AG04449 (cell line): ENCODE measurements at places on chromosomes 7 and 10.

GRCh38 chr10:17599089-17599488 lies 18.1 kb downstream of the HACD1 start:
- DNase-seq, result no peak

DNA sequence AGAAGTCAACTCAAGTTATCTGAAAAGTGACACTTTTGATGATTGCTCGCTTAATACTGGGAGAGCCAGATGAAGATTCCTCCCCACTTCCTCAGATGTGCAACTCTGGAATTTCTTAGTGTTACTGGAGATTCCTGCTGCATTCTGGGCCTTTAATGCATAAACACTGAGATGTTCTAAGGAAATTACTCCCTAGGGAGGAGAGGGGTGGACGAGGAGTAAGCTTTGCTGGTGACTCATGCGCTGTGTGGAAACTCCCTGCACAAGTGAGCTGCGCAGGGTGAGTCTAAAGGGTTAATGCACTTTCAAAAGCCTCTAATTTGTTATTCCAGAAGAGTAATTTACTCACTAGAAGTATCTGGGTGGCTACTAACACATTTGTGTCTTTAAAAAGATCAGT lies 46.3 kb downstream of the EGFR start:
- DNase-seq, result peak; percentile 97

DNA sequence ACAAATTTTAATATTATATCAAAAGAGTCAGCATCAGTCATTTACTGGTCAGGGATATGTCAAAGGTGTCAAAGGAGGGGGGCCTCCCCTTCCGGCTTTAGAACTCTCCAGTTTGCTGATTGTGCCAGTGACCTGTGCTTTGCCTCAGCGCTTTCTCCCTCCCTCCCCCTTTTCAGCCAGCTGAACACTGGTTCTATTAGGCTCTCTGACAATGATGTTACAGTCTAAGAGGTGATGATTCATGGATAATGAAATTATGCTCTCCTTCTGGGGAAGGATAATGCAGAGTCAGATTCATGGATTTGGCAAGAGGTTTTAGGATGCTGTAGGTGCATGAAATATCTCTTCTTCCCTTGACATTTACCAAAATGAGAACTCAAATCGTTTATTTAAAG lies 6.1 kb downstream of the LRRTM3 start:
- no peak for DNase-seq

DNA sequence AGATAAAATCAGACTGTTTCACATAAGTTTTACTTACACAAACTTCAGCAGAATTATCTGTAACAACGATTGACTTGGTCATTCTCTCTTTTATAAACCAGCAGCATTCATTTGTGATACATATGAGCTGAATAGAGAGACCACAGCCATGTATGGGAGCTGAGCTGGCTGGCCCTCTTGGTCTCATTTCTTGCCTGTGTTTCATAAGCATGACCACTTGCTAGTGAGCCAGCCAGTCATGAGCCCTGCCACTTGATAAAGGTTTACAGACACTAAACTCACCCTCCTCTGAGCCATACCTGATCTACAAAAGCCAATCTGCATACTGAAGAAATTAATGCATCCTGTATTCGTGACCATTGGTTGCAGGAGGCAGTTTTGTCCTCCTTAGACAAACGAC lies 82.1 kb downstream of the PKD1L1 start:
- no peak for DNase-seq

DNA sequence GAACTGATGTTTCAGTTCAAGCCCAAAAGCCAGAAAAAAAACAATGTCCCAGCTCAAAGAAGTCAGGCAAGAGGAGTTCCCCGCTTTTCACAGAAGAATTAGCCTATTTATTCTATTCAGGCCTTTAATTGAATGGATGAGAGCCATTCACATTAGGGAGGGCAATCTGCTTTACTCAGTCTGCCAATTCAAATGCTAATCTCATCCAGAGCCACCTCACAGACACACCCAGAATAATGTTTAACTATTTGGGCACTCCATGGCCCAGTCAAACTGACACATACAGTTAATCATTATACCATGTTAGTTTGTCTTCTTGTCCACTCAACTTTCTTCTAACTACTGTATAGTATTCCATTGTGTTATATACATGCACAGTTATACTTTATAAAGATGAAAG lies 2.6 kb upstream of the NPSR1 start:
- no peak for DNase-seq

DNA sequence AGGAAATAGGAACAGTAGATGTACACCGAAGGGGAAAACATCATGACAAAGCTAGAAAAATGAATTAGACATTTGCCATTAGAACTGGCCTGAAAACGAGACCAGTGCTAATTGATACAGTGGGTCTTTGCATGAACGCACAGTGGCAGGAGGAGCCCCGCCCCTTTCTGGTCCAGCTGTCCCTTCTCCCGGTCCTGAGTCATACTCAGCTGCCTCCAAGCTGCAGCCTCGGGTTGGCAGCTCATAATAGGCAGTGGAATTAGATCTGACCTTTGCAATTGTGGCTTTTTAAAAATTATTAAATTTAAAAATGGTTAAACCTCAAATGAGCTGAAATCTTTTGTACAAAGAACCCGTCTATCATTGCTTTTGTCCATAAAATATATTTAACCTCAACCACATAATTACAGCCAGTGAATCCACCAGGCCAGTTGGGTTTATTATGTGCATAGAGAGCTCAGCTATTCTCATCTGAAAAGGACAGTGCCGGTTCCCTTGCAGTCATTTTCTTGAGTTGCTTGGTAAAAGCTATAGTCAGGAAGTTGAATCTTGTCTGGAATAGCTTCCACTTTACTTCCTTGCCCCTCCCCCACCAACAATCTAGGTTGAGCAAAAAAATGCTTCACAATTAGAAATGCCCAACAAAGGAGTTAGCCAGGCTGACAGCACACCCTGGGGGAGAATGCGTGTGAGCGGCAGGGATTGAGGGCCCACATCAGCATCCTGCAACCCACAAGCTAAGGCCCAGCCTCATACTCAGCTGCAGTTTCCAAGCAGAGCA lies 147.1 kb downstream of the BUB3 start:
- DNase-seq, result no peak

DNA sequence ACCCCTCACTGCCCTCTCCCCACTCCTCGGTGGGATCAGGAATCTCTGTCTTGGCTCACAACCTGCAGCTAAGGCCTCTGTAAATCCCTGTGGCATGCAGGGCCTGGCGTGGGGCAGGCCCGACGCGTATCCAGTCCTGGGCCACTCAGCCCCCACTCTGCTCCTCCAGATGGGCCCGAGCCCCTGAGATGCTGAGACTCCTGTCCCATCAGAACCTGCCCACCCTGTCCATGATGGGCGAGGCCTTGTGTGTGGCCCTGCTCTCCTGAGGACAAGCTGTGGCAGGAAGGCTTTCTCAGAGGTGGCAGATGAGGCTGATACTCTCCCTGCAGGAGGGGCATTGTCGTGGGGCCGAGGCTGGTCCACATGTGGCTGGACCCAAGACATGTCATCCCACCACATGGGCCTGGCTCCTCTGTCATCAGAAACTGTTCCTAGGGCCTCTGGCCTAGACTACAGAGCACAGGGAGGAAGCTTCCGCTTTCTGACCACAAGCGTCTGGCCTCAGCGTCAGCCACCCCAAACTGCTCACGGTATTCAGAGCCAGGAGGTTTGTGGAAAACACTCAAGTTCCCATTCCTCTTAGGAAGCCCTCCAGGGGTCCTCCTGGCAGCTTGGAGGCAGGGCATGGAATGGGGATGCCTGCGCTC lies 6.0 kb downstream of the ALOX5 start:
- no peak for DNase-seq

DNA sequence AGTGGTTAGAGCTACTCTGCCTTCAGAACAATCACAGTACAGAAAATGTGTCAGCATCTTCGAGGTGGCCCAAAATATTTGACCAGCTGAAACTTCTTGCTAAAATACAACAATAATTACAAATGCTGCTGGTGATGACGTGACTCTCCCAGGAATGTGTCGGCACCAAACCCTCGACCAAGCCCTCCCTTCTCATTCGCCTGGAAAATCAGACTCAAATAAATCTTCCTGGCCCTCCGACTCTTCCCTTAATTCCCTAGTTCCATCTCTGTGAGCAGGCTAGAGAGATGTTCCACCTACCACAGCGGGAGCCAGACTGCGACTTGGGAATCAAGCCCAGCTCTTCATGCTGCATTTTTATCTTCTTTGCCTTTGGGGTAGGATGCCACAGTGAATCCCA lies 4.1 kb downstream of the PRSS2 start:
- no peak for DNase-seq

DNA sequence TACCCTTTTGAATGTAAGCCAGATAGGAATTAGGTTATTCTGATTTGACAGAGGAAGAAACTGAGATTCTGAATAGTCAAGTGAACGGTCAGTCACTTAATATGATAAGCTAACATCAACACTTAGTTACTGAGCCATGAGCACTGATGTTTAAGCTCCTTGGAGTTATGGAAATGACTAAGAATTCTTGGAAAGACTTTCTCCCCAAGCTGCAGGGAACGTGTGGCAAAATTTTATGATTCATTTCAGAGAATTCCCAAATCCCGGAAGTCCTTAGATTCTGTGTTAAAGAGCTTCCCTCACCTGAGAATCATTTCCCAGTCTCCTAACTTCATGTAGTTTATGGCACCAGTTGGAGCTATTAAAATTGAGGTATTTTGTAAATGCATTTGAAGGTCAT lies 330.9 kb downstream of the XPNPEP1 start:
- DNase-seq, result no peak

DNA sequence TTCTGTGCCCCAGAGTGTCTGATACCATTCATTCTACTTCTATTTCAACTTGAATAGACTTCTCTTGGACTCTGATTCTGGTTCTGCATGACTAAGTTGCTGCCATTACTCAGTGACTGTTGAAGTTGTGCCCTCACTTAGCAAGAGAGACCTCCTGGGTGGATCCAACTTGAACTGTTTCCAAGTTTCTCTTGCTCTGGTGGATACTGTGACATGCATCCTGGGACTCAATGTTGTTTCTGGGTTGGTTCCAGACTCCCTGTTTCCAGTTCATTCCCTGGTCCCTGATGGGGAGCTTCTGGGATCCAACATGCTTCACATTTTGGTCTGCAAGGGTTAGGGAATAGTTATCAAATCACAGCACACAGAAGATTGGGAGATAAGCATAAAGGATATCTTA lies 26.2 kb upstream of the PRPF18 start:
- DNase-seq, result no peak

GRCh38 chr7:129298268-129298893 lies 73.6 kb downstream of the AHCYL2 start:
- DNase-seq, result no peak

DNA sequence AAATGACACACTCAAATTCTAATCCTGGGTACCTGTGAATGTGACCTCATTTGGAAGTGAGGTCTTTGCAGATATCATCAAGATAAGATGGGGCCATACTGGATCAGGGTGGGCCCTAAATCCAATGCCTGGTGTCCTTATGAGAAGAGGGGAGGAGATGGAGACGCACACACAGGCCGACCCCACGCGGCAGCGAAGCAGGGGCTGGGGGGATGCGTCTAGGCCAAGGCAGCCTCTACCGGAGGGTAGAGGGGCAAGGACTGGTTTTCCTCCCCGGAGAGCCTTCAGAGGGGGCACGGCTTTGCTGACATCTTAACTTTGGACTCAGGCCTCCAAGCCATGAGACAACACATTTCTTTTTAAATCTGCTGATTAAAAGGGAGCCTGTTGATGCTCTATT lies 33.3 kb downstream of the DPYSL4 start:
- DNase-seq, result no peak

GRCh38 chr7:18123508-18124239 lies 96.0 kb upstream of the PRPS1L1 start:
- DNase-seq, result no peak

GRCh38 chr7:156752367-156753228 lies 112.0 kb downstream of the RNF32 start:
- DNase-seq, result no peak

DNA sequence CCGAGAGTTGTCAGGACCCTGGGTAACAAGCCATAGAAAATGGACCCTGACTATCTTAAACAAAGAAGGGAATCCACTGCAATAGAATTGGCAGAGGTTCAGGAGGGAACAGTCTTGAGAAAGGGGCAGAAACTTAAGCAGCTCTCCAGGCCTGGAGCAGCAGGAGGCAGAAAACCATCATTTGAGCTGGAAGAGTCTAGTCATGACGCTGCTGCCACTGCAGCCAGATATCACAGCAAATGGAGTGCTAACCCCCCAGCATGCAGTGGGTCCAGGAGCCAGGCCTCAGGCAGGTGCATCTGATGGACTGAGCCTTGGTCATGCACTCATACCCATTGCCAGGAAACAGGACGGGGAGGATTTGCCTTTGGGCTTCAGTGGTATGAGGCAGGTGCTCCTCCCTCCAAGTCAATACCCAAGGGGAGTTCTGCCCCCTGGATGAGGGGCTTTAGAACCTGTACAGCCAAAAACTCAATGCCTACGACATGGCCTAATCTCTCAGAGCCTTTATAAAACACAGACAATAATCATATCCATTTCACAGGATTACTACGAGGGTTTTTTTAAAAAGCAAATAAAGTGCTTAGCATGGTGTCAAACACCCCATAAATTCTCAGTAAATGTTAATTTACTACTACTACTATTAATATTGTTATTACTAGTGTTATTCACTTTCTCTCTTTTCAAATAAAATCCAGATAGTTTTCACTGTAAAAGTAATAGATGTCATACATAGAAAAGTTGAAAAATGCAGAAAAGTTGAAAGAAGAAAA lies 30.7 kb downstream of the DUSP5 start:
- no peak for DNase-seq

DNA sequence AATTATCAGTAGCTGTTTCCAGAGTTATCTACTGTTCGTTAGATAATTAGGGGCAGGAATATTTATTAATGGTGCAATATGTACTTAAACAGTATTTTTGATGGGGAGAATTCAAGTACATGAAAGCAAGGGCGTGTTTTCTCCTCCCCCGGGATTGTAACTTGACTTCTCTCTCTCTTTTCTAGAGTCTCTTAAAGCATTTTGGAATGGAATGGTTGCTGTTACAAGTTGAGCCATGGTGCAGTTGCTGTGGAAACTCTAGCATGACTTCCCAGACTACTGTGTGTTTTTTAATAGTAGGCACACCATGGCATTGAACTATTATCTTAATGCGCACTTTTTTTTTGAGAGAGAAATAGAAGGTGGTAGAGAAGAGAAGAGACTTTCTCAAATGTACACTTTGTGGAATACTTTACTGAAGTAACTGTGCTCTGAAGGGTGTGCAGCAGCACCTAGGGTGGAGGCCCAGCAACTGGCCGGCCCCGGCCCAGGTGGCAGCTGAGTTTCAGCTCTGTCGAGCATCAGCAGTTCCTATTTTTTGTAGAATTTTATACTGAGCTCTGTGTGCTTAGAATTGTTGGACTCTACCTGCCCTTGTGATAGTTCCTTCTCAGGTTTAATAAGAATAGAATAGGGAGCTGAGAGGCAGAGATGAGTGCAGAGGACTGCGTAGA lies 64.4 kb downstream of the CCNY start:
- DNase-seq, result no peak

- DNase-seq, result no peak
Measured at GRCh38 chr7:43791-44540, 148.4 kb upstream of the FAM20C start.

DNA sequence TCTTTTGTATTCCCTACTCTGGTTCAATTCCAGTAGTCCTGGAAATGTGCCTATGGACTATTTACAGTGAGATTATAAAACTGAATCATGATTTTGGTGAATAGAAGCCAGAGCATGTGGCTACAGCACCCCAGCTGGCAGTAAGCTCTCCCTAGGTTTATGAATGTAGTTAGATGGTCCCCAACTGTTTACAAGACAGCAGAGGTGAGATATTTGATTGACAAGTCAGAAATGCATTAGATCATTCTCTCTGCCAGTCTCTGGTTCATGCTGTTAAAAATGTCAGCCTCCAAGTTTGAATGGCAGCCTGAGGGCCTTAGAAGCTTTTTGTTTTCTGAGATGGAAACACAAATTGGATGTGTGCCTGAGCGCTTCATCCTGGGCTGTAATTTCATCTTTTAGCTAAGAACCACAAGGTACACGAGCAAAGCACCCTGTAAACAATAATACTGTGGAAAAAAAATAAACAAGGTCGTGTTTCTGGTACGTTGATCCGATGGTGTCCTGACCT lies 85.0 kb downstream of the BTRC start:
- no peak for DNase-seq
